ENCODE measurements at places on chromosomes 1 and 21.

- no peak for DNase-seq
Observed at GRCh38 chr21:42043961-42044360, 27.2 kb upstream of the UMODL1 start.

- no peak for DNase-seq
Observed at GRCh38 chr1:8714173-8714572, 103.3 kb downstream of the RERE start.

- DNase-seq = no peak
Observed at GRCh38 chr1:89363638-89364536, at the start of gene GBP6. GBP6 (plus strand) TSS chr1:89364059; CDS start chr1:89368552, 4,493 bp downstream.

GRCh38 chr1:162689745-162690671 is 57.7 kb downstream of the DDR2 start:
- no peak for DNase-seq

DNA sequence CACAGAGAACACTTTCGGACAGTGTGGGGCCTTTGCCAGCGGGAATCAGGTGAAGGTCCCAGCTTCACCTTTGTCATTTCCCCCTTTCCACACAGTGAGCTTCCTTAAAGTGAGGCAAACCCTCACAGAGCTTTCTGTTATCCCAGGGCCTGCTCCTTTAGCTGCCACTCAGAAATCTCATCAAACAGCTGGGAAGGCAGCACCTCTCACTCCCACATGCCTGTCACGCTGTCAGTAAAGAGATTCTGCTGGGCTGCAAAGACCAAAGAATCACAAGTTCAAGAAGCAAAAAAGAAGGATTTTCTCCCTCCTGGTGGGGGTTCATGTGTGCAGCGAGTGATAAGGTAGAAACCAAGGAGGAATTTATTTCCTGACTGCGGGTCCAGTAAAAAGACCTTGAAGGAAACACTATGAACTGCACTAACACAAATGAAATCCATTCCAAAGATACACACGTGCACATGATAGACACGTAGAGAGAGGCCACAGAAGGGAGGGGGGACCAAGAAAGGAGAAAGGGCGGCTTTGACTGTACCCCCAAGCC is 44.0 kb downstream of the HTR6 start:
- DNase-seq = no peak

- no peak for DNase-seq
Observed at GRCh38 chr1:230167419-230167852, 100.4 kb downstream of the GALNT2 start.

DNA sequence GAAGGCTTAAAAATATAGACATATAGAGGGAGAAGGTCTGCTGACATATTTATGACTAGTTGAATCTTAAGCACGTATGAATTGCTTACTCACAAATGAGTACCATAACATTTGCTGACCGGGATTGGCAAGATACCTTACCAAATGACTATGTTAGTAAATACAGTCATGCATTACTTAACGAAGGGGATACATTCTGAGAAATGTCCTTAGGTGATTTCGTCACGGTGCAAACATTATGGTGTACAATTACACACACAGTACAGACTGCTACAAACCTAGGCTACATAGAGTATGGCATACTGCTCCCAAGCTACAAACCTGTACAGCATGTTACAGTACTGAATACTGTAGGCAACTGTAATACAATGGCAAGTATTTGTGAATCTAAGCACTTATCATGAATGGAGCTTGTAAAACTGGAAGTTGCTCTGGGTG is 19.4 kb upstream of the UBE2U start:
- no peak for DNase-seq

- no peak for DNase-seq
Observed at GRCh38 chr1:54742282-54742681, 22.0 kb downstream of the PARS2 start.

DNA sequence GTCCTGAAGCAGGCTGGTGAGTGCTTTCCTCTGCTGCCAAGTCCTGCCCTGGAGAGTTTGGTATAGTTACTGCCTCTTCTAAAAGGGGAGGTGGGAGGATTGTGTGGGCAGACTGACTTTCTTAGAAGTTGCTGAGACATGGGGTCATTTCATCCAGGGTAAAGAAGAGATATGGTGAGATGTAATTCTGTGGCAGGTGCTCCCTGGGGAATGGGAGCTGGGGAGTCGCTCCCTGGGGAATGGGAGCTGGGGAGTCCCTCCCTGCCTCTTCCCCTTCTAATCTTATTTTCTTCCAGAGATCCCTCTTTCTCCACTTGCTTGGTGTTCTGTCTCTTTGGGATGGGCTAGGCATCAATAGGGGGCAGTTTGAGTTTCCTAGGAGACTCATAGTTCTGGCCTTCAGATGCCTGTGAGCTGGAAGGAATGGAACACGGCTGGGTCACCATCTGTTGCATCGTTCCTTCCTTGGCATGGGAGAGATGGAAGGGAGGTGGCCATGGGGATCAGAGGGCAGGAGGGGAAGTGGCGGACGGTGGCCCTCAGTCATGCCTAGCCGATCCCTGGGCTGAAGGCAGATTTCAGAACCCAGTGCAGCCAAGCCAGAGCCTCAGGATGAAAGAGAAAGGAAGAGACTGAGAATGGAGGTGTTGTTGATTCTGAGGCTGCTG is 59.0 kb downstream of the NFASC start:
- DNase-seq = peak; percentile 66

GRCh38 chr1:231240531-231240882 is 505 bp upstream of the GNPAT start:
- no peak for DNase-seq

- DNase-seq = no peak
Observed at GRCh38 chr21:20459838-20460237, 538.4 kb upstream of the NCAM2 start.

Data from eye (tissue), 1 donor.